ENCODE measurements at places on chromosomes 12 and 14.

- DNase-seq = no peak
These were observed 17.0 kb upstream of the NUDT4 start for GRCh38 chr12:93360688-93361087.

- DNase-seq = no peak
These were observed 22.1 kb upstream of the LRRC9 start for GRCh38 chr14:59897757-59898383.

GRCh38 chr12:69533844-69534243 lies 51.4 kb upstream of the CCT2 start:
- DNase-seq = no peak

- no peak for DNase-seq
These were observed 9.5 kb downstream of the POMT2 start for GRCh38 chr14:77311217-77311616.

DNA sequence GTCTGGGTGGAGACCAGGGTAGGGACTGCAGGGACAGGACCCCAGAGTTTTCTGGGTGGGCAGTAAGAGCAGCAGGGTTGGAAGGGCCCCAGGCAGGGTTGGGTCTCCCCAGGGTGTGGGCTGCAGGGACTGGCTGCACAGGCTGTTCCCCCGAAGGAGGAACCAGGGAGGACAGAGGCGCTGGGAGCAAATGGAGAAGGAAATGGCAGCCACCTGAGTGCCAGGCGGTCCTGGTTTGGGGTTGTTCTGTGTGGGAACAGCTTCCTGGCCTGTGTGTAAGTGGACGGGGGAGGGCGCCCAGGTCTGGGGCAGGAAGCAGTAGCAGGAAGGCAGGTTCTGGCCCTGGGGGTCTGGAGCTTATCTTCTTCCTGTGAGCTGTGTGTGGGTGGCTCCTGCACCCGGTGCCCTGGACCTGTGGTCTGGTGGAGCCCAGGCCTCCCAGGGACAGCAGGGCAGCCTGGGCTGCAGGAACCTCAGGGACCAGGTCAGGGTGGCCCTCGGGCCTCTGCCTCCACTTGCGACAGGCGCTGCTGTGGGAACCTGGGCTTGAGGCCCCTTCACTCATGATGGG lies 372.8 kb downstream of the TMEM121 start:
- no peak for DNase-seq

DNA sequence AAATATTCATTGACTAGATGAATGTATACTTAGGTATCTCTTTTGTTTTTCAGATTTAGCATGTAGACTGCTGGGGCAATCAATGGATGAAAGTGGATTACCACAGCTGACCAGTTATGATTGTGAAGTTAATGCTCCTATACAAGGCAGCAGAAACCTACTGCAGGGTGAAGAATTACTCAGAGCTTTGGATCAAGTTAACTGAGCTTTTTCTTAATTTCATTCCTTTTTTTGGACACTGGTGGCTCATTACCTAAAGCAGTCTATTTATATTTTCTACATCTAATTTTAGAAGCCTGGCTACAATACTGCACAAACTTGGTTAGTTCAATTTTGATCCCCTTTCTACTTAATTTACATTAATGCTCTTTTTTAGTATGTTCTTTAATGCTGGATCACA lies 15.3 kb upstream of the SNAPC1 start:
- no peak for DNase-seq

GRCh38 chr14:30519961-30520360 lies 39.0 kb upstream of the G2E3 start:
- no peak for DNase-seq

DNA sequence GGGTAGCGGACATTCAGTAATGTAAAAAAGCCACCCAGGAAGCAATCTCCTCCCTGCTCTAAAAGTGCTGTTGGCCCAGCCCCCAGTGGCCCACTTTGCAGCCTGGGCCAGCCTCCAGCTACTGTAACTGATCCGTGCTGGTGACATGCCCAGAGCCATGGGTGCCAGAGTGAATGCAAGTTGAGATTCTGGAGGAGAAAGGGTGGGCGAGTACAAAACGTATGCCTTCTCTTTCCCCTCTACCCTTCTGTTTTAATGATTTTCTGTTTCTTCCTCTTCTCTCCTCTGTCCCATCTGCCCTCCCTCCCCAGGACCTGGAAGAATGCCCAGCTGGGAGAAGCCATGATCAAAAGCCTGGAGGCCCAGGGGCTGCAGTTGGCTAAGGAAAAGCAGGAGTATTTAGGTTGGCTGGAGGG lies 16.9 kb downstream of the PLEKHD1 start:
- DNase-seq = no peak

DNA sequence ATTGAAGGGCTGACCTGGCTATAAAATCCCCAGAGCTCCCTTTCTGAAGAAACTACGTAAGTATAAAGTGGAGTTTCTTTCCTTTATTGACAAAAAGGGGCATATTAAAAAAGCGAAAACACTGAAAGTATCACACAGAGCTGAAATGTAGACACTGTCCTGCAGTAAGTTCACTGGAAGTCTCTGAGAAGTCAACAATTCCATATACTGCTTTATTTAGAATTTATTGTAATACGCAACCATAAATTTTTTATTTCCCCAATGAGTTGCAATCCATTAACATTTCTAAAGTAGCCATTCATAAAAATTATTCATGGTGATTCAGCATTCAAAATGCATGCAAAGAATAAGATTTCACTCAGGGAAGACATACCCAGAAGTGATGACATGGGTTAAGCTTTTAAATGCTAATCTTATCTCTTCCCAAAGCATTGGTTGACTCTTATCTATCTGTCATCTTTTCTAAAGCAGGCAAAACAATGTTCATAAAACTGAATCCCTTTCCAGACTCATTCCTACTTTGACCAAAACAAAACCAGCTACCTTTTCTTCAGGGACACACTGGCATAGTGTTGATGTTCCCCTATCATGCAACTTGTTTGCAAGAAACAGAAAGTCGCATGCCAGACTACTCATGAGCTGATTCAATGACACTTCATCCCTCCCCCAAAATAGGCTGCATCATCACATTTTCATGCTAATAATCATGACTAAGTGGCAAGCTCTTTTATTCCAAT lies 17.3 kb downstream of the KITLG start:
- no peak for DNase-seq

DNA sequence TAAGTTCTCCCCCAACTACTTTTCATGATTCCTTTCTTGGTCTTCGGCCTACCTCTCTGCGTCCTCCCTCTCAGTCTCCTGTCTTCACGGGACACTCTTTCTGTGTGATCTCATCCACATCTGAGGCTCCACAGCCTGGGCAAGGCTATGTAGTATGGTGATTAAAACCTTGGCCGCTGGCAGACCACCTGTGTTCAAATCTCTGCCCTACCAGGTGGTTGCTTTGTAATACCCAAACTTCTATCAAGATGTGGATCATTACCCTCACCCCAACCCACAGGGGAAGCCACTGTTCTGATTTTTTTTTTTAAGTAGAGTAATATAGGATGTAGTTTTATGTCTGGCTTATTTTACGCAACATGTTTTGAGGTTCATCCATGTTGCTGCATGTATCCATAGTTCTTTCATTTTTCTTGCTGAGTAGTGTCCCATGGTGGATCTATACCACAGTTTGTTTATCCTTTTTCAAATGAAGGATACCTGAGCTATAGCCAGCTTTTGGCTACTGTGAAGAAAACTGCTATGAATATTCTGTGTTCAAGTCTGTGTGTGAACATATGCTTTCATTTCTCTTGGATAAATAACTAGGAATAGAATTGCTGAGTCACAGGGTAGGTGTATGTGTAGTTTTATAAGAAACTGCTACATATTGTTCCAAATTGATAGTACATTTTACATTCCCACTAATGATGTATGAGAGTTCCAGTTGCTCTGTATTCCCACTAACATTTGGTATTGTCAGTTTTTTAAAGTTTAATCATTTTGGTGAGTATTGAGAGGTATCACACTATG lies 8.3 kb upstream of the STAT6 start:
- DNase-seq = no peak

DNA sequence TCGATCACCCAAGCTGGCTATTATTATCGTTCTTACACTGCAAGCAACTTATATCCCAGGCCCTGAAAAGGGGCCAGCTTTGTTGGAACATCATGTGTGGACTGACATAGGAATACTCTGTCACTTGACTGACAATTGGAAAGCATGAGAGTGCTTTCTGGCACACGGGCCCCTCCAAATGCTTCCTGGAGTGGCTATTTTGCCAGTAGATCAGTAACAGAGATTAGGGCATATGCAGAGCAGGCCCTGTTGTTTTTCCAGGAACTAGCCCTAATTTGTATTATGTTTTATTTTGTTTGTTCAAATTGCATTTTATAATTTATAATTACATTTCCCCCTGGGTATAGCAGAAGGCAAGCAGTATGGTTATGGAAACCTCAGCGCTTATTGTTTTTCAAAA lies 170.1 kb upstream of the FRMD6 start:
- no peak for DNase-seq

GRCh38 chr14:79569072-79569471 lies 642.2 kb downstream of the DIO2 start:
- DNase-seq = no peak

GRCh38 chr12:91882910-91883309 lies 262.7 kb downstream of the BTG1 start:
- no peak for DNase-seq

DNA sequence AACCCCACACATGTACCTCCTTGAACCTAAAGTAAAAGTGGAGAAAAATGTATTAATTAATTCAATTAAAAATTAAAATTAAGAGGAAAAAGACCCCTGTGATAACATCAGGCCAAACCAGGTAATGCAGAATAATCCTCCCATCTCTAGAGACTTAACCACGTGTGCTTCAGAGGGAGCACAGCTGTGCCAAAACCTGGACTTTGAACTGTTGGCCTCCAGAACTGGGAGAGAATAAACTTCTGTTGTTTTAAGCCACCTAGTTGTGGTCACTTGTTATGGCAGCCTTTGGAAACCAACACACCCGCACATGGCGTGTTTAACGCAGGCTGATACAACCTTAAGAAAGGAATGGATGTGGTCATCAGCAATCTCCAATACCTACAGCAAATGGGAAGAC lies 23.8 kb downstream of the OAS2 start:
- no peak for DNase-seq

DNA sequence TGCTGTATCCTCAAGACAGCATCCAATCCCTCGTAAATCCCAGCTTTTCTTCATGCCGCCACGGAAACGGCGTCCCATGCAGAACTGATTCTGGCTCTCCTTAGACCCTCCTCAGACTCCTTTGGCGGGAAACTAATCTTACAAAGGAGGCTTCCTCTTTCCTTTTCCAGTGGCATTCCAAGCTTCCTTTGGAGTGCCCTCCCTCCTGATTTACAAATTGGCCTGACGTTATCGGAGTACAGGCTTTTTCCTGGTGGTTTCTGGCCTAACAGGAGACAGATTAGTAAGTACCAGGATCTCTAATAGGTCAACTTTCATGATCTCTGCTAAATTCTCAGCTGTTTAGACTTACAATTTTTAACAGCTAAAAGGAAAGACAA lies 1.3 kb upstream of the ZDHHC17 start:
- no peak for DNase-seq

DNA sequence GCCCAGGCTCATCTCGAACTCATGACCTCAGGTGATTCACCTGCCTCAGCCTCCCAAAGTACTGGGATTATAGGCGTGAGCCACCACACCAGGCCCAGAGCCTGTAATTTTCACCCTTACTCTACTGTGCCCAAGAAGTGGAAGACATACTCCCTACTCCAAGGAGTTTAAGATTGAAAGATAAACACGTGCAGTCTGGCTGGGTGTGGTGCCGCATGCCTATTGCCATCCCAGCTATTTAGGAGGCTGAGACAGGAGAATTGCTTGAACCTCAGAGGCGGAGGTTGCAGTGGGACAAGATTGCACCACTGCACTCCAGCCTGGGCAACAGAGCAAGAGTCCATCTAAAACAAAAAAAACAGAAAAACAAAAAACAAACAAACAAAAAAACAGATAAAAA lies 90.0 kb downstream of the NINJ2 start:
- DNase-seq = no peak

GRCh38 chr12:20213723-20214625 lies 154.4 kb upstream of the PDE3A start:
- no peak for DNase-seq

- DNase-seq = no peak
These were observed 37.7 kb downstream of the NRDE2 start for GRCh38 chr14:90293766-90294730.

GRCh38 chr14:94337274-94337673 lies 14.1 kb upstream of the SERPINA6 start:
- no peak for DNase-seq

- DNase-seq = no peak
These were observed 589.3 kb upstream of the TMEM132C start for GRCh38 chr12:127677537-127678131.

DNA sequence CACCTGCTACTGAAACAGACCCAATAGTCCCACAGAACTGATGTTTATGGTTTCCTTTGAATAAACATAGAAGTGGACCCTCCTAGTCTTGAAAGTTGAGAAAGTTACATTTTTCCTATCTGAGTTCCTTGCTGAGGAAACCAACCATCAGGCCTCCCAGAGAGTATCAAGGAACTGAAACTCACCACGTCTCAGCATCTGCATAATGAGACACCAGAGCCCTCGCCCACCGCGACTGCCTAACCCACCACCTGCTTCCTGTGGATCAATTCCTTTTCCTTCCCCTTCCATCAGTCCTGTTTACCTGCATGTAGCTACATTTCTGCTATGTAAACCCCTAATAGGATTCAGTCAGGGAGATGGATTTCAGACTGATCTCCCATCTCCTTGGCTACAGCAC lies 443.2 kb upstream of the TMEM132C start:
- no peak for DNase-seq

DNA sequence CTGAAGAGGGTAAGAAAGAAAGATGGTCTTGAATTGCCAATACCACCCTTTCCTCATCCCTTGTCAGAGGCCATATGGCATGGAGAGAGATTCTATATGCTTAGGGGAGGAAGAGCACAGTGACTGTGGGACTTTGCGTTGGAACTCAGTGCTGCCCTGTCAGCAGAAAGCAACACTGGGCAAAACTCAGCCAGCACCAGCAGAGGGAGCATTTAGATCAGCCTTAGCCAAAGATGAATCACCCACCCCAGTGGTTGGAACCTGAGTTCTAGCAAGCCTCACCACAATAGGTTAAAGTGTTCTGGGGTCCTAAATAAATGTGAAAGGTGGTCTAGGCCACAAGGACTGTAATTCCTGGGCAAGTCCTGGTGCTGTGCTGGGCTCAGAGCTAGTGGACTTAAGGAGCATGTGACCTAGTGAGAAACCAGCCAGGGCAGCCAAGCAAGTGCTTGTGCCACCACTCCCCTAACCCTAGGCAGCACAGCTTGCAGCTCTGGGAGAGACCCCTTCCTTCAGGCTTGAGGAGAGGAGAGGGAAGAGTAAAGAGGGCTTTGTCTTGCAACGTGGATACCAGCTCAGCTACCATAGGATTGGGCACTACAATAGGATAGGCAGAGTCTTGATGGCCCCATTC lies 11.4 kb upstream of the BCAT1 start:
- DNase-seq = no peak

- DNase-seq = no peak
These were observed 9.1 kb downstream of the CAMKK2 start for GRCh38 chr12:121287267-121287954.

- no peak for DNase-seq
These were observed 92.0 kb downstream of the EMP1 start for GRCh38 chr12:13288501-13288900.

DNA sequence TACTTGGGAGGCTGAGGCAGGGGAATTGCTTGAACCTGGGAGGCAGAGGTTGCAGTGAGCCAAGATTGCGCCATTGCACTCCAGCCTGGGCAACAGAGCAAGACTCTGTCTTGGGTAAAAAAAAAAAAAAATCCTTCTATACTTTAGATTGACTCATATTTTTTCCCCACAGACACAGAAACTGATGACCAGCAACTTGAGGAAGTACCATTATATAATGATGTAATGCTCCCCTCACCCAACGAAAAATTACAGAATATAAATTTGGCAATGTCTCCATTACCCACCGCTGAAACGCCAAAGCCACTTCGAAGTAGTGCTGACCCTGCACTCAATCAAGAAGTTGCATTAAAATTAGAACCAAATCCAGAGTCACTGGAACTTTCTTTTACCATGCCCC lies 24.3 kb upstream of the SNAPC1 start:
- DNase-seq = no peak

Data from stimulated activated CD4-positive, alpha-beta T cell treated with anti-CD3 and anti-CD28 coated beads, Interleukin-1b, Interleukin-23, amount 100 ng/mL, for 1 hour (primary cell).